Neural crest cell (in vitro differentiated cells): ENCODE measurements at places on chromosomes 3 and 15. TPM values are rescaled to one million over a fixed set of nuclear protein-coding genes. Genes with fewer than 3 reads are reported as not detected.

DNA sequence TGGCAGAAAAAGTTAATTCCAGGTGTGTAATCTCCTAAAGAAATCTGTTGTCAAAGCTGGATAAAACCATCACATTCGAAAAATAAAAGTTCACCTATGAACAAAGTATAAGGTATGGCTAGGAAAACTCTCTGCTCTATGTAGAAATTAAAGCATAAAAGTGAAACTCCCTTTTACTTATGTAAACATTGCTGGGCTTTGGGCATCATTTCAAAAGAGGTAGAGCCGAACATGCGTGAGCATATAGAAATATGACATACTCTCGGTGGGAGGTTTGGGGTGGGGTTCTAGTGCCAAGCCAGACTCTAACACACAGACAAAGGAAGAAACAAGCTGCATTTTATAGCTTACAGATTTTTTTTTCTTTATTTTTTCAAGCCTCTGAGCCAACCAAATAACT lies 306.8 kb upstream of the ATP11B start:
- DNase-seq = no peak
- H3K36me3 ChIP-seq = no peaks in the 10 kb centered on the region
- no peak overlapping the region for H3K4me3 ChIP-seq

DNA sequence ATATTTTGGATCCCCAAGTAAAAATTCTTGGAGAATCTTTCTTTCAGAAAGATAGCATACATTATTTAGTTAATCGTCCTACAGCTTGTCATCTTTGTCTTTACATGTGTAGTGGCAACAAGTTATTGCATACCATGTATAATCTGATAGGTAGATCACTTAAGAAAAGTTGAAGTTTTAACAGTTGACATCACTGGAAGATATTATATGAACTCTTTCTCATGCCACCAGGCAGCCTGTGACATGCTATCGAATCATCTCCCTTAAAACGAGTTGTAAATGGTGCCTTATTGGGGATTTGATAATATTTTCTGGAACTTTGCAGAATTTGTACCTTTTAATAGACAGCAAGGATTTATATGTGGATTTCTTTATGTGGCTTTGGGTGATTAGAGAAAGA lies 8.7 kb downstream of the U2SURP start:
- H3K27ac ChIP-seq = no peak overlapping the region
- H3K4me3 ChIP-seq = no peak overlapping the region
- peaks cover 13% of the 10 kb centered on the region for H3K4me1 ChIP-seq
- no peaks in the 10 kb centered on the region for H3K36me3 ChIP-seq
- no peaks in the 10 kb centered on the region for H3K27me3 ChIP-seq
- no peak for DNase-seq

AADACL2 gene
- total RNA-seq = not detected in 2 replicates

DNA sequence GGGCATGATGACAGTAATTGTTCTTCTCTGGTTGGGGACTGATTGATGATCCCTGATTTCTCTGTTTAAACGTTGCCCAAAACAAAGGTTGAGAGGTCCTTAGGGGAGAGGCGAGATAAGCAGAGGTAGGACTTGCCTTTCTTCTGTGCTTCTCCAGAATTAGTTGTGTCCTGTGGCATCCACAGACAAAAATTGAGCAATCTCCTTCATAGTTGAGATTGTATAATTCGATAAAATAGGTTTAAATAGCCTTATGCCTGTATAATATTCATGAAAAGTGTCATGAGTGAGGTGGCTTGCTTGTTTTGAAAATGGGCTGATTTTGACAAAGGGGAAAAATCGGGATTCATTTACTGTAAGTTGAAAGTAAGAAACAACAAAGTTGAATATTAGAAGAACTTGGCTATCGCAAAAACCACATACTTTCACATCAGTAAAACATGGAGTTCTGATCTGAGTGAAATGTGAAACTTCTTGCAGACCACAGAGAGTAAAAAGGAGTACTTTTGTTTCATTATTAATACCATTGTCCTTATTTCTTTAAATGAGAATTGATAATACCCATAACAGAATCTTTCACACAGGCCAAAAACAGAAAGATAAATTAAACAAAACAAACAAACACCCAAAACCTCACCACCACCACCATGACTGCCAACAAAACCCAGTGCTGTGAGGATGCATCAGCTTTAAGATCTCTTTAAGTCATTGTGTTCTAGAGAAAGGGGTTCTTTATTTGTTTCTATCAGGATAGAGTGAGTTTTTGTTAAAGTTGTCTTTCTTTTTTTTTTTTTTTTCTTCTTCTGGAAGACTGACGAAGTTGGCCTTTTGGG lies 155.7 kb downstream of the LPP start:
- no peaks in the 10 kb centered on the region for H3K27me3 ChIP-seq
- H3K4me1 ChIP-seq = peaks cover 17% of the 10 kb centered on the region

DNA sequence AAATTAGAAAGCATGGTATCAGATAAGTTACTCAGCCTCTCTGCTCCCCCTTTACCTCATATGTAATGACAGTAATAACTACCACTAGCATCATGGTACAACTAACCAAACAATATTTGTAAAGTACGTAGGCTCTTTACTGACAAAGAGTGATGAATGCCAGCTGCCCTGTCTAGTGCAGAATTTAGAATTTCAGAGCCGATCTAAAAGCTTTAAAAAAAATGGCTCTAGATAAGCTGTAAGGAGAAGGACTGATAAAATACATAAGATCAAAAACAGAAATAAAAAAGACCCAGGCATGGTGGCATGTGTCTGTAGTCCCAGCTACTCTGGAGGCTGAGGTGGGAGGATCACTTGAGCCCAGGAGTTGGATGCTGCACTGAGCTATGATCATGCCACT lies 424.1 kb downstream of the MAGI1 start:
- DNase-seq = no peak
- no peaks in the 10 kb centered on the region for H3K27me3 ChIP-seq
- peaks cover 19% of the 10 kb centered on the region for H3K4me1 ChIP-seq
- no peaks in the 10 kb centered on the region for H3K36me3 ChIP-seq

DNA sequence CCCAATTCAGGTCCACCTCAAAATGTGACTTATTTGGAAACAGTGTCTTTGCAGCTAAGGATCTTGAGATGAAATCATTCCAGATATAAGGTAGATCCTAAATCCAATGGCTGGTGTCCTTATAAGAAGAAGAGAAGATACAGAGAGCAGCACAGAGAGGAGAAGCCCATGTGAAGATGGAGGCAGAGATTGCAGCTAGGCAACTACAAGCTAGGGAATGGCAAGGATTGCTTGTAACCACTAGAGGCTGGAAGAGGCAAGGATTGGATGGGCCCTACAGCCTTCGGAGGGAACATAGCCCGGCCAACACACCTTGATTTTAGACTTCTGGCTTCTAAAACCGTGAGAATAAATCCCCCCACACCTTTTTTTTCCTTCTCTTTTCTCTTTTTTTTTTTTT lies 38.5 kb downstream of the SYN2 start:
- H3K36me3 ChIP-seq = no peaks in the 10 kb centered on the region
- peaks cover 43% of the 10 kb centered on the region for H3K27me3 ChIP-seq
- no peak overlapping the region for H3K27ac ChIP-seq
- H3K4me1 ChIP-seq = no peaks in the 10 kb centered on the region
- H3K4me3 ChIP-seq = no peak overlapping the region

SPESP1 gene
- not detected in 2 replicates for total RNA-seq

- DNase-seq = no peak
- no peaks in the 10 kb centered on the region for H3K27me3 ChIP-seq
- H3K4me3 ChIP-seq = no peak overlapping the region
- peaks cover 5% of the 10 kb centered on the region for H3K4me1 ChIP-seq
- no peak overlapping the region for H3K27ac ChIP-seq
Measured at GRCh38 chr3:136973352-136973751, 15.6 kb downstream of the IL20RB start.

DNA sequence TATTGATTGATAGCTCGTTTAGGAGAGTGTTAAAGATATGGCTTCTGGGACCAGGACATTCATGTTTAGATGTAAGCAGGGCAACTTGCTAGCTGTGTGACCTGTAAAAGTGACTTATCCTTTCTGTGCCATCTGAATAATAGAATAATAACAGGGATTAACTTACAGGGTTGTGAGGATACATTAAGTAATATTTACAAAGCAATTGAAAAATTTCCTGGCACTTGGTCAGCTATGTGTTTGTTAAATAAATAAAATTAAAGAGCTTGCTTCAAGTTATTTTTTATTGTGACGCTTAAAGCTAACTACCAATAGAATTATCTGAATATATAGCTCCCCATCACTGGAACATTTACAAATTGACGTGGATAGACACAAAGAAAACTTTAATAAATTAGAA lies 287.9 kb upstream of the CDIN1 start:
- peaks cover 4% of the 10 kb centered on the region for H3K4me1 ChIP-seq
- H3K4me3 ChIP-seq = no peak overlapping the region
- H3K27ac ChIP-seq = no peak overlapping the region
- DNase-seq = no peak

GRCh38 chr3:23987356-23987755 lies 42.3 kb downstream of the NR1D2 start:
- no peaks in the 10 kb centered on the region for H3K36me3 ChIP-seq
- H3K4me1 ChIP-seq = peaks cover 34% of the 10 kb centered on the region
- no peak overlapping the region for H3K4me3 ChIP-seq
- no peak overlapping the region for H3K27ac ChIP-seq
- H3K27me3 ChIP-seq = no peaks in the 10 kb centered on the region

RAB8B gene
- total RNA-seq = 51.0 and 58.4 TPM in 2 replicates

CNTN6 gene
- total RNA-seq = 0.48 and 0.82 TPM in 2 replicates

- no peaks in the 10 kb centered on the region for H3K36me3 ChIP-seq
- peaks cover 5% of the 10 kb centered on the region for H3K4me1 ChIP-seq
- H3K27ac ChIP-seq = no peak overlapping the region
- DNase-seq = no peak
- no peaks in the 10 kb centered on the region for H3K27me3 ChIP-seq
- no peak overlapping the region for H3K4me3 ChIP-seq
Measured at GRCh38 chr3:23649448-23649847, 156.3 kb upstream of the UBE2E1 start.

GRCh38 chr3:16723978-16724377 lies 118.8 kb upstream of the DAZL start:
- no peak overlapping the region for H3K4me3 ChIP-seq
- H3K36me3 ChIP-seq = no peaks in the 10 kb centered on the region
- no peaks in the 10 kb centered on the region for H3K4me1 ChIP-seq
- no peak overlapping the region for H3K27ac ChIP-seq

DNA sequence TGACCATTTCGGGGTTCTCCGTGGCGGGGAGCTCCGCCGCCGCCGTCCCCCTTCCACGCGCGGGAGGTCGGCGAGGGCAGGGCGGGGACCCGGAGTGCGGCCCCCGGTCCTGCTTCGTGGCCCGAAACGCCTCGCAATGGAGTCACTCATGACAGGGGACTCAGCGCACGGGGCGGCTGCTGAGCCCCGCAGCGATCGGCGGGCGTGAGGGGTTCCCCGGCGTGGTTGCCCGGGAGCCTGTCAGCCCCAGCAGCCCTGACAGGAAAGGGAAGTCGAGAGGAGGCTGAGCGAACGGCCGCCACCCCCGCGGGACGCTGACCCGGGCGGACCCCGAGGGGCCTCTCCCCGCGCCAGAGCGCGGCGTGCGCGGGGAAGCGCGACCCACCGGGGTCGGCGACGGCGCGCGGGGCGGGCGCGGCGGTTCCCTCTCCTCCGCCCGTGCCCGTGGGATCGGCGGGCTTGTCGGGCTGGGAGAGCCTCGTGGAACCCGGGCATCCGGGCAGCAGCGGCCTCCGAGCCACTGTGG lies 564 bp upstream of the PIGZ start:
- H3K4me1 ChIP-seq = peaks cover 5% of the 10 kb centered on the region
- no peak for DNase-seq
- H3K27me3 ChIP-seq = peaks cover 48% of the 10 kb centered on the region
- no peak overlapping the region for H3K27ac ChIP-seq

GATM gene
- 9.7 and 10.7 TPM in 2 replicates for total RNA-seq

DNA sequence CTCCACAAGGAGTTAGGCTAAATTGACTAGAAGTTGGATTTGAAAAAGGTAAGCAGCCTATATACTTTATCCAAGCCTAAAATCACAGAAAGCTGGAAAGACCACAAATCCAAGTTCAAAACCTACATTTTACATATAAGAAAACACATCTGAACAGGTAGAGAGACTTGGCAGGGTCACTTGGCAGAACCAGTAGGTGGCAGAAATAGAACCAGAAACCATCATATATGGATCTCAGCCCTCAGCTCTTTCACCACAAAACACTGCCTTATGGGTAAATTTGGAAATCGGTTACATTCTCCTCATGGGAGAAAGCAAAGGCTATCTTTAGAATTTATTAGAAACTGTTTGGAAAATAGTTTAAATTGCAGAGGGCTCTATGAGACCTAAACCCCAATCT lies 44.2 kb downstream of the MKRN2 start:
- no peak for DNase-seq
- no peak overlapping the region for H3K27ac ChIP-seq
- H3K4me1 ChIP-seq = no peaks in the 10 kb centered on the region
- H3K4me3 ChIP-seq = no peak overlapping the region
- peaks cover 9% of the 10 kb centered on the region for H3K36me3 ChIP-seq

- H3K4me1 ChIP-seq = peaks cover 16% of the 10 kb centered on the region
- H3K4me3 ChIP-seq = no peak overlapping the region
- H3K27me3 ChIP-seq = no peaks in the 10 kb centered on the region
- no peaks in the 10 kb centered on the region for H3K36me3 ChIP-seq
Measured at GRCh38 chr3:146154316-146154715, 6.7 kb downstream of the PLOD2 start.

CLCN2 gene
- total RNA-seq = 23.6 and 27.8 TPM in 2 replicates

ADAMTS9 gene
- 13.8 and 15.1 TPM in 2 replicates for total RNA-seq

ZBTB47 gene
- total RNA-seq = 6.6 and 7.3 TPM in 2 replicates

CPNE9 gene
- 0.48 and 1.3 TPM in 2 replicates for total RNA-seq

SERINC4 gene
- total RNA-seq = 0.23 and 0.35 TPM in 2 replicates

SH2D7 gene
- total RNA-seq = not detected in 2 replicates

- DNase-seq = no peak
- no peak overlapping the region for H3K4me3 ChIP-seq
- no peaks in the 10 kb centered on the region for H3K27me3 ChIP-seq
Measured at GRCh38 chr3:188220988-188221818, 67.2 kb downstream of the LPP start.

- H3K36me3 ChIP-seq = no peaks in the 10 kb centered on the region
- H3K27ac ChIP-seq = no peak overlapping the region
- H3K4me1 ChIP-seq = peaks cover 29% of the 10 kb centered on the region
- DNase-seq = no peak
- H3K4me3 ChIP-seq = no peak overlapping the region
Measured at GRCh38 chr3:65168547-65168946, 480.7 kb upstream of the ADAMTS9 start.

DNA sequence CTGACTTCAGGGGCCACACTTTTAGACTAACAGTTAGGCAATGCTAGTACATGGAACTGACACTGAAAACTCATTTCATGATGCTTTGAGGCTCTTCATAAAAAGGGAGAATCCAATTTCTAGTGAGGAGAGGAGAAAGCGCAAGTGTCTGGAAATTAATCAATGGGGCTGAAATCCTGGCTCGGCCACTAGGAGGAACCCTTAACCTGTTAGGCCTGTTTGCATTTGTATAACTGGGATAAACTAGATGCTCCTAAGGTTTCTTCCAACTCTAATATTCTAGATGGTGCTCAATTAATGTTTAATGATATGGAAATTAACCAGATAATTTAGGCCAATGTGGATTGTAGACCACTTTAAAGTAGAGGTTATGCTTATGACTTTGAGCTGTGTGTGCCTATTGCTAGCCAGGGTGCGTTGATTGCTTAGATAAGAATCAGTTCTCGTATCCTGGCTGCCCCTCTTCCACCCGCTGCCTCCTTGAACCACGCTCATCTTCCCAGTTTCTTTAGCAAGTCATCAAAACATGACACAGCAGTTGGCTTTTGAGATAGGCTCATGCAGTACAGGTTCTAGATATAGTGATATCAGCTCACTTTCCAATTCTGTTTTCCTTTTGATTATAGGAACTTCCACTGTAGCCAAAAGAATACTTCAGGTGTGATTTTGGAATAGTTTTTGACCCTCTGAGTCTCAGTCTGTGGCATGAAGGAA lies 16.8 kb upstream of the CRBN start:
- peaks cover 62% of the 10 kb centered on the region for H3K27me3 ChIP-seq
- H3K36me3 ChIP-seq = no peaks in the 10 kb centered on the region
